Stimulated activated CD8-positive, alpha-beta memory T cell treated with anti-CD3 and anti-CD28 coated beads, Interleukin-15, amount 100 ng/mL, for 48 hours (primary cell): ENCODE measurements at places on chromosomes 6 and 20.

DNA sequence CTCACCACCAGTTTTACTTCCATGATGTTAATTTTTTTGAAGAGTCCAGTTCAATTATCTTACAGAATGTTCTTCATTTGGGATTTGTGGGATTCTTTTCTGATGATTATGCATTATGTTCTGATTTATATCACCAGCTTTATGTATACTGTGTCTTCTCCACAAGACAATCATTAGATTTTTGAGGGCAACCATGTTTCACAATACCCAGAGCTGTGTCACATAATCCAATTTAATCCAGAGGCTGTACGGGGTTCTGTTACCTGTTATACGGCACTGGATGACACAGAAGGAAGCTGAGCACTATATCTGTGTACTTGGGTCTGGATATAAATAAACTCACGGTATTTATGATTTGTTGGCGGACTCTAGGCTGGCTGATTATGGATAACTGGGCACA, 41.6 kb upstream of the RPN2 start:
- no peak for DNase-seq

DNA sequence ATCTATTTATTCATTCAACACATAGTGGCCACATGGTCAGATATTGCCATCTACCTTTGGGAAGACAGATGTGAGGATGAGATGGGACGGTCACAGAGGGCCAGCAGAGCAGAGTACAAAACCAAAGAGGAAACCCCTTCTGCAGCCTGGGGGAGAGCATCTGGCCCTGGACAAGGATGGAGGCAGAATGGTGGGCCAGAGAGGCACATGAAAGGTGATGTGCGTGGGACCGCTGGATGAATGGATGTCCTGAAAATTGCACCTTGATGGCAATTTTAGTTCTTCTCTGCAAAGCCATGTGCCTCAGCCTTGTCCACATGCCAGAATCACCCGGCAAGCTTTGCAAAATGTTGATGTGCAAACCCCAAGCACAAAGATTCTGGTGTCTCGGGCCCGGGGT, 77.4 kb upstream of the CD93 start:
- no peak for DNase-seq

DNA sequence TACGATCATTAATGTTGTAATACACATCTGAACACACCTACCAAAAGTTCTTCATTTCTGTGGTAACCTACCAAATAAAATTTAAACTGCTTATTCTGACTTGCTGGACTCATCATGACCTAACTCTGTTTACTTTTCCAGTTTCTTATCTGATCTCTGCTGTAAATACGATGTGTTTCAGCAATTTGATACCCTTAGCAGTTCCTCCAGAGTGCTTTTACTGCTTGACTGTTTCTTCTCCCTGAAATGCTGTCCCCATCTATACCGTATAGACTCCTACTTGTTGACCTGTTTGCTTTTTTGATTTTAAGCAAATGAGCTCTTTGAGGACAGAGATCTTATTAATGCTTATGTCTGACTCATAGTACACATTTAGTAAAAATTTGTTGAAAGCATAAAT, 119.5 kb downstream of the SCAF8 start:
- no peak for DNase-seq

DNA sequence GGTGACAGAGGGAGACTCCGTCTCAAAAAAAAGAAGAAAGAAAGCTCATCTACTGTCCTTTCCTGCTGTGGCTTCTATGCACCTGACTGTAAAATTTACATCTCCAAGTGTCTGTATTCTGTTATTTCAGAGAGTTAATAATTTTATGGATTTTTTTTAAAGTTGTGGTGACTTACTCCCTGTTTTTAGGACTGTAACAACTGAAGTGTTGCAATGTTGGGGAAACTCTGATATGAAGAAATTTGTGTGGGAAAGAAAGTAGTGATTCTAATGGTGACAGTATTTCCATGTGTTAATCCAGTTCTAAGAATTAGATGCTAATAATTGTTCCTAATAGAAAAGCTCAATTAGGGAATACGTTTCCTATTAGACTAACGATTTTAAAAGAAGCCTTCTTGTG, 27.4 kb downstream of the STX11 start:
- DNase-seq = no peak

DNA sequence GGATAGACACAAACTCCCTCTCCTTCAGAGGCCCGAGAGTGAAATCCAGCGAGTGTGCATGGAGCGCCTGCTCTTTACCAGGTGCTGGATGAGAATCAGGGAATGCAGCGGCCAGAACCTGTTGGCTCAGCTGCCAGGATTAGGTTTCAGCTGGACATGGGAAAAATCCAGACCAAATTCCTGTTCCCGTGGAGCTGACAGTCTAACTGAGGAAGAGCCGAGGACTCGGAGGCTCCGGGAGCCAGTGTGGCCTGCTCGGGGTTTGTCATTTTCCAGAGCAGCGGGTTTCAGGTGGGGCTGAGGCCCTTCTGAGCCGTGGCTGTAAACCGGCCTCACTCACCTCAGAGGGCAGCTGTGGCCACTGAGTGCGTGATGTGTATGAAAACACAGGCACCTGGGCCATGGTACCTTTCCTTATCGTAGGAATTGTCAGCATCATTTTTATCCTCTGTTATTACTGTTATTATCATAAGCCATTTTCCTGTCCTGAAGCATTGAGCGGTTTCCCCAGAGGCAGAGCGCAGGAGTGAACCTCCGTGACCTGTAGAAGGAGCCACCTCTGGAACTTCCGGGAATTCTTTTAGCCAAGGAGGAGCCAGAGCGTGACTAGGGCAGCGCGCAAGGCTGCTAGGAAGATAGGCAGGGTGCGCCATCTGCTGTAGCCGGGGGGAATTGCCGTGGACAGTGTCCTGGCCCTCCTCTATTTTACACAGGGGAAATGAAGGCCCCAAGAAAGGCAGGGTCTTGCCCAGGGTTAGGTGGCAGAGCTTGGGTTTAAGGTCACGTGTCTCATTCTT, 27.3 kb downstream of the PKIG start:
- DNase-seq = peak; percentile 58

DNA sequence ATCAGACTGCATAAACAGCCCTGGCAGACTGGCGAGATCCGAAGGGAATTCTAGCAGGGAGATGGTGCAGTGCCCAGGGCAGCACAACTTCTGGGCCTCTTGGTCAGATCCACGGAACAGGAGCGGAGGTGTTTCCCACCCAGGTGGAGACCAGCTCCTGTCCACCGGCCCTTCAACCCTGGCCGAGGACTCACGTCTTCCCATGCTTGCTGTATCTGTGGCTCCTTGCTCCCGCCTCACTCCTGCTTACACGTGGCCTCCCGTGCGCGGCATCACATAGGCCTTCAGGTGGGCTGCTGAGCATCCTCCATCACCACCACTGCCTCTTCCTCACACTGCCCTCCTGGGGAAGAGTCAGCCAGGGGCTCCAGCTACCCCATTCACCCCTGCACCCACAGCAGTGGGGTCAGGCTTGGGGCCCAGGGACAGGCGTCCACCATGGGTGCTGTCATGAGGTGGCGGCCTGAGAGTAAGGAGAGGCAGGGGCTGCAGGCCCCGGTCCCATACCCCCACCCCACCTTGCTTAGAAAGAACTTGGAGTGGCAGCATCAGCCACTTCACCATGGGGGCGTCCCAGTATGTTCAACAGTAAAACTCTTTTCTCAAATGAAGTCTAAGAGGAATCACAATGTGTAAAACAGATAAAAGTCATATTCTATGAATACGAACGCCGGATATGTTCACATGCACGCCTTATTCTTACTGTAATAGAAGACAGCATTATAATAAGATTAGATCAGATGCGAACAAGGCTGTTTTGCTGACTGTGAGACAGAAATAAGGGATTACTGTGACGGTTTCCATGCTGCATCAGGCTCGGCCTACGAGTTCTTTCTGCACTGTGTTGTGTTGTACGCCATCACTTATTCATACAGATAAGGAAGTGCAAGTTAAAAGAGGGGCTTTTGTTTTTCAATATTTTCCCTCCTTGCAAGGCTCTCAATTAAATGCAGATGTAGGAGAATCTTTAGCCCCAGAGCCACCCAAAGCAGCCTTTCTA, 165.4 kb downstream of the GRM4 start:
- no peak for DNase-seq

DNA sequence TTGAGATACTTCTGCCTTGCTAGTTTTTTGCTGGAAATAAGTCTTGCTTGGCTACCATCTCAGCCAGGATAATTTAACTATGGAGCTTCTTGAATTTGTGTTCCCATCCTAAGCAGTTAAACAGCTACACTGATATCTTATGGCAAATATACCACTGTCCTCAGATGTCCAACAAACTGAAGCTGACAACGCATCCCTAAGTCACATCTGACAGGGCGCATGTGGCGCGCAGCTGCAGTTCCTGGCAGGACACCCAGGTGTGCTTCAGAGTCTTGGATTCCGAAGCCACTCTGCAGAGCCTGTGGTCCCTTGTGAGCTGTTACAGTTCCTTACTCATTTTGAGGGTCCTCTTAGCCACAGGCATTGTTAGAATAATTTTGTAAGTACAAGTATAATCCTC, 127.9 kb downstream of the WDR27 start:
- DNase-seq = no peak

GRCh38 chr20:1652960-1653359, 4.6 kb downstream of the SIRPG start:
- DNase-seq = no peak

GRCh38 chr6:21987501-21987957, 309.3 kb downstream of the PRL start:
- DNase-seq = no peak
